ENCODE measurements at places on chromosomes 16 and 17.

DNA sequence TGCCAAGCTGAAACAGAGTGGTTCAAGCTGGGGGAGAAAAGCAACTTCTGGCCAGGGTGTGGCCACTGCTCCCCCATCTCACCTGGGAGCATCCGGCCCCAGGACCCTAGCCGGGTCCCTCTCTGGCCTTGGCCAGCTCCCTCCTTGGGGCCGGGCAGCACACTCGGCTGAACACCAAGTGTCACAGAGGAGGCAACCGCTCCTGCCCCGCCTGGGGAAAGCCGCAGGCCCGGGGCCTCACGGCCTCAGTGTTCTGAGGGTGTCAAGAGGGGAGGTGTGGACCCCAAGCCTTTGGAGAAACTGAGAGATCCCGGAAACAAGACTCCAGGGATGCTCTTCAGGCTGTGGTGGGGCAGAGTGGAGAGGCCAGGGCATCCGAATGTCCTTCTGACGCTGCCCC, 88.4 kb downstream of the ENGASE start:
- no peak for DNase-seq

DNA sequence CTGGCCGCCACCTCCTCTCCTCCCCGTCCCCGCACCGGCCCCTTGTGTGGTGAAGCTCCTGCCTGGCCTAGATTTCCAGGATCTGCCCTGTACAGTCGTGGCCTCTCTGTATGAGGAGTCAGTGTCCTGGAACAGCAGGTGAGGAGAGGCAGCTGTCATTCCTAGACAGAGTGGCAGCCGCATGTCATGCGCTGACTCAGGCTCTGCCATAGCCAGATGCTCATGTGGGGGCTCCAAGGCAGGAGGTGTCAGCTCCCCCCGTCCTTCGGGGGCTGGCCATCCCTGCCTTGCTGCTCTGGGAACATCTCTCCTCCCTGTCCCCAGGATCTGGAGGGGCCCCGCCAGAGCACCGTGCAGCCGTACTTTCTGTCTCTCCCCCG, 60.4 kb downstream of the BAIAP2 start:
- DNase-seq = no peak

GRCh38 chr16:70759666-70760065, 41.3 kb downstream of the VAC14 start:
- no peak for DNase-seq

DNA sequence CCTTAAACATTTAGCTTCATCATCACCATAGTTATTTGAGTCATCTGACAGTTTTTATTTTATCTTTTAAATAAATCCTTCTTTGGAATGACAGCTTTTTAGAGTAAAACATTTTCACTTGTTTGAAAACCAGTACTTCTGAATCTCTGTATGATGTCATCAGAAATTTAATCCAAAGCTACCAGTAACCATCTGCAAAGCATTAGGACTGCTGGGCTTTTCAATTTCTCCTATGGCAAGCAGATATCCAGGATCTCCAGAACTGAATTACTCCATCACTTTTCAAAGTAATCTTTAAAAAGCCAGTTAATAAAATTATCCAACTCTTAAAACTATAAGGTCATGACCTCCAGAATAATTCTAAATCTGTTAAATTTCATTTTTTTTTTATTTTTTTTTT, 51.5 kb downstream of the CHCT1 start:
- DNase-seq = no peak

- no peak for DNase-seq
Observed at GRCh38 chr17:6070430-6070912, 292 bp downstream of the WSCD1 start.

DNA sequence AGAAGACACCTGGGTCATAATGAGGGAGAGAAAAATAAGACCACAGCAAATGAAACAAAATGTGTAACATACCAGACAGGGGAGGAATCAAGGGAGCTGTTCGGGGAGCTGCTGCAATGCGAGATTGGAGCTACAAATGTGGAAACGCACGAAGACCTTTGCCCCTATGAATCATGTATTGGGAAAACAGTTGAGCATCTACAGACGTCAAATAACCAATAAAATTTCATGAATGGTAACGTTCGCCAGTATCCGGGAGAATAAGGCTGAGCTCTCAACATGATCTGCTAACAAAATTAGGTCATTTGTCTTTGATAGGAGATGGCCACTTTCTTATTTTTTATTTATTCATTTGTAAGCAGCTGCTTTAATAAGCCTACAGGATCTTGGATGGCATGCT, 486.2 kb upstream of the RBFOX1 start:
- no peak for DNase-seq

GRCh38 chr16:78291604-78292003, 192.2 kb downstream of the WWOX start:
- DNase-seq = no peak

Data from MCF 10A (cell line).